HuH-7.5 (cell line): ENCODE measurements at places on chromosomes 4 and X.

GRCh38 chr4:150625033-150625432 is 43.1 kb downstream of the MAB21L2 start:
- no peak for DNase-seq

DNA sequence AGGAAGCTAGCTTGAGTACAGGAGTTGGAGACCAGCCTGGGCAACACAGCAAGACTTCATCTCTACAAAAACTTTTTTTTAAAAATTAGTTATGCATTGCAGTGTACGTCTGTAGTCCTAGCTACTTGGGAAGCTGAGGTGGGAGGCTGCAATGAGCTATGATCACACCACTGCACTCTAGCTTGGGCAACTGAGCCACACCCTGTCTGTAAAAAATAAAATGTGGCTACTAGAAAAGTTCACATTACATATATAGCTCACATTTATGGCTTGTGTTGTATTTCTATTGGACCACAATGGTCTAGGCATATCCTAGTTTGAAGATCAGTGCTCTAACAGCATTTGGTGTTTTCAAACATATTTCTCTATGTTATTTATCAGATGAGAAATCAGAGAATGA is 11.8 kb upstream of the CPEB2 start:
- no peak for DNase-seq

GRCh38 chr4:13248621-13249298 is 235.4 kb downstream of the RAB28 start:
- DNase-seq, result no peak

- DNase-seq, result no peak
Observed at GRCh38 chrX:55451626-55451989, 319 bp upstream of the MAGEH1 start.

DNA sequence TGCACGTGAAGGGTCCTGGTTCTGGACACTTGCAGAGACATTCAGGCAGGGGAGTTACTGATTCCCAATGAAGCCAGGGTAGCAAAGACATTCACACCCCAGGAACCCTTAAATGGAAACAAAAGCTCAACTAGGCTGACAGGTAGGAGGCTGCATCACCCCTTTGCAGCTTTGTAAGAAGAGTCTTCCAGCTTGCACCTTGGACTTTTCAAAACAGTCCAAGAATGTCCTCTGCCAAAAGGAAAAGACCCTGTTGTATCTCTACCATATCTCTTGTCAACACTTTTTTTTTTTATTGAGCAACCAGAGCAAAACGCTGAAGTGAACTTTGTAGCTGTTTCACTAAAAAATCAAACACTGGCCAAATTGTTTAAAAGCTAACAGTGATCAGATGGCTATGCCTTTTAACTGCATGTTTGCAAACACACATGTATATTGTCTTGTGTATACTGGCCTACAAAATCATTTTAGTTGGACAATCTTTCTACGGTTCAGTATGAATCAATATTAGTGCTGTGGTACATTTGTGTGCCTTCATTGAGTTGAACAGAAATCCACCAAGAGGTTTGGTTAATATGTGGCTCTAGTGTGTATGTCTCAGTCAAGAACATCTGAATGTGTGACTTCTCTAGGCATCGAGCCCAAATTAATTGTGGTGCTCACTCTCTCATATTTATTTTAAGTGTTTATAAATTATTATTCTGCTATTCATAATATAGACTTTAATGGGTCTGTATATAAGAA is 18.5 kb upstream of the WWC2 start:
- no peak for DNase-seq
